ENCODE measurements at places on chromosomes 16 and 17.

DNA sequence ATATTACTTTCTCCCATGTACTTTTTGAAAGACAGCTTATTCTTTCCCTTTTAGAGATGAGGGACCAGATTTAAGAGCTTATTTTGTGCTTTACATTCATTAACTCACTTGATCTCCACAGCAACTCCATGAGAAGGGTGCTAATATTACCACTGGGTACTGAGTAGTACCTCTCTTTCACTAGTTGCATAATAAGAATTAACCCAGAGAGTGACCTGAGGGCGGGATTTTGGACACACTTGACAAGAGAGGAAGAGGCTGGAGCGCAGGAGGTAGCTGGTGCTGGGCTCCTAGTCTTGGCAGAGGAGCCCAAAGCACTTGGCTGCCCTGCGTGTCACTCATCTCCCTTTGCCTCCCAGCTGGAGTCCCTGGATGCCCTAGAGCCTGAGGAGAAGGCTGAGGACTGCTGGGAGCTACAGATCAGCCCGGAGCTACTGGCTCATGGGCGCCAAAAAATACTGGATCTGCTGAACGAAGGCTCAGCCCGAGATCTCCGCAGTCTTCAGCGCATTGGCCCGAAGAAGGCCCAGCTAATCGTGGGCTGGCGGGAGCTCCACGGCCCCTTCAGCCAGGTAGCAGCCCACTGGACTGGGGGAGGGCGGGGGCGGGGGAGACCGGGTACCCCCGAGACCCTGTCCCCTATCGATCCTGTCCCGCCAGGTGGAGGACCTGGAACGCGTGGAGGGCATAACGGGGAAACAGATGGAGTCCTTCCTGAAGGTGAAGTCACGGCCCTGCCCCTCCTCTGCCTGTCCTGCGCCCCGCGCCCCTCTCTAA is 1.7 kb upstream of the MAZ start:
- peak; percentile 48 for DNase-seq

GRCh38 chr17:52790359-52790955 is 631.9 kb upstream of the CA10 start:
- DNase-seq = no peak

- DNase-seq = no peak
These were observed 39.0 kb downstream of the YWHAE start for GRCh38 chr17:1360975-1361374.

GRCh38 chr17:17922070-17922614 is 50.1 kb downstream of the TOM1L2 start:
- DNase-seq = no peak

DNA sequence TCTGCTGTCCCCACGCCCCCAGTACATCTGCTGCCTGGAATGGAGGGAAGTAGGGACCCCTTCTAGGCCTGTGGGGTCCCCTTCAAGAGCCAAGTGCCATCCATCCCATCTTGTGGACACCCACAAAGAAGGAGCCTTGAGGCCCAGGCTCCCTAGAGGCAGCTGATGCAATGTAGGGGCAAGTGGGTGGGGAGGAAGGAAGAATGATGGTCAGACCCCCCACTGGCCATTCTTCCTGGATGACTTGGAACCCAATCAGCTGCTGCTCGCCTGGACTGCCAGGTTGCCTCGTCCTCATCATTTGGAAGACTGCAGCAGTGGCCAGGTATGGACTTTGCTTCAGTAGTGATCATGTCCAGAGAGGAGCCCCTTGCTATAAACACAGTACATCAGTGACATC is 48.9 kb downstream of the SMPD3 start:
- DNase-seq = no peak

DNA sequence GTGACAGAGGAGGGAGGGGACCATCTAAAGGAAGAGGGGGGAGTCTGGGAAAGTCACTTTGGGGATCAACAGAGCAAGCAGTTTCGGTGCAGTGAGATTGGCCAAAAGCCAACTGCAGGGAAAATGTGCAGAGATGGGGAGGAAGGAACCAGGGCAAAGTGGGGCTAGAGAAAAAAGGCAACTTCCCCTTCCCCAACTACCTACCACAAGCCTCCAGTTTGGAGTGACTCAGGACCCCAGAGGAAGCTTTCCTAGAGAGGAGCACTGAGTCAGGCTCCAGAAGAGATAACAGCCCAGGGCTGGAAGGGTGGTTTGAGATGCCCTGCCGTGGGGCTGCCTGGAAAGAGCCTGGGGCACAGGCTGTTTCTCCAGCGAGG is 6.9 kb upstream of the CD300LD start:
- no peak for DNase-seq

GRCh38 chr16:58409316-58409973 is 17.2 kb downstream of the GINS3 start:
- DNase-seq = no peak

- DNase-seq = no peak
These were observed 19.8 kb upstream of the NTN1 start for GRCh38 chr17:9001559-9001958.

GRCh38 chr17:27519550-27519949 is 63.3 kb downstream of the KSR1 start:
- DNase-seq = no peak

- no peak for DNase-seq
These were observed 1747.9 kb downstream of the TP53TG3F start for GRCh38 chr16:35207059-35207999.
